ENCODE measurements at places on chromosomes 2 and 18.

DNA sequence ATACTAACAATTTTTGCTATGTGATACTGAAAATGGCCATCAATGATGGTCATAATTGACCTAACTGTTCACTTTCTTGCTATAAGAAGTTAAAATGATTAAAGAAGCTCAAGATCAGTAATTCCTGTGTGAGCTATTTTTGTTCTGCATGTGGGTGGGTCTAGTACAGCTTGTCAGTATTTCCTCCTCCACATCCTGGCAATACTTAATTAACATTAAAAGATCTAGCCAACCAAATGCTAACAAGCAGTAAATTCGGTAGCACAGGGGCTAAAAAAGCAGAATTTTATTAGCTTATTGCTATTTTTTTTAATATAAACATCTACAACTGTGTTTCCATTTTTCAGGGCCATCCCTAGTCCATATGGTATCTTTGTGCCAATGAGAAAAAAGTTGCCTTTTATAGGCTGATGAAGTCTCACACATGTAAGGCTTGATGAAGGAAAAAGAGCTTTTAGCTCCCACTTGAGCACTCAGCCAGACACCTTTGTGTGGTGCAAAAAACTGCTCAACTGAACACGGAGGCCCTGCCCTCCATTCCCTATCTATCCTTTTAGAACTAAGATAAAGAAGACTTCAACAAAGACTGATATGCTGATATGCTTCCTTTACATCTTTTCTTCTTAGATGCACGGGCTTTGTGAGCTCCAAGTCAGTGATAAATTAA lies 4.9 kb upstream of the PNO1 start:
- no peak for DNase-seq

- no peak for DNase-seq
Measured at GRCh38 chr2:26905341-26906198, 57.6 kb downstream of the DPYSL5 start.

DNA sequence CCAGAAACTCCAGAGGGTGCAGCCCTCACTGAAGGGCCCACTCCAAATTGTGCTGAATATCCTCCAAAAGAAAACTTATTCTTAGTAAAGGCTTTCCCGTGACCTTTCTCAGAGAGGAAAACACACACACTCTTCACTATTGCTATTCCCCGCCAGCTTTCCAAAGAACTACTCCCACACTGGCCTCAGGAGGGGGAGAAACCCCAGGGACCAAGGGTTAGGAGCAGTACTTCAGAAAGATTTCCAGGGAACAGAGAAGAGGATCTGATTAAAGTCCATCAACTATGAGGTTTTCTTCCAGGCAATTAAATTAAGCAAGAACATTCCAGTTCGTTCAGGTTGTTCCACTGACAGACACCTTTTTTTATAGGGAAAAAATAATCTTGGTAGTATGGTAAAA lies 150.2 kb downstream of the TTC32 start:
- DNase-seq: no peak

DNA sequence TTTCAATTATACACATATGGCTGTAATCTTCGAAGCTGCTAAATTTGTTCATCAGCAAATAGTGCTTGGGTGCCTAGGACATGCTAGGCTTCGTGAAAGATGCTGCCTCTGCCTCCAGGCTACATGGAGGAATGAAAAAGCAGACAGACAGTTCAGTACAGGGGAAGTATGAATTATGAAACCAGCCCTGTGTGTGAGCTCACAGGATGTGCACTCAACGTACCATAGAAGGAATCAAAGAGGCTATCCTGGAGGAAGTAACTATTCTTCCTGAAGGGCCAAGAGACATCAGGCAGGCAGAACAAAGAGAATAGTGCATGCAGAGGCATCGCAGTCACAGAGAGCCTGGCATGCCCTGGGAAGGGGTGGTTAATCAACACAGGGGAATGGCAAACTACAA lies 61.4 kb downstream of the DYM start:
- DNase-seq: no peak

DNA sequence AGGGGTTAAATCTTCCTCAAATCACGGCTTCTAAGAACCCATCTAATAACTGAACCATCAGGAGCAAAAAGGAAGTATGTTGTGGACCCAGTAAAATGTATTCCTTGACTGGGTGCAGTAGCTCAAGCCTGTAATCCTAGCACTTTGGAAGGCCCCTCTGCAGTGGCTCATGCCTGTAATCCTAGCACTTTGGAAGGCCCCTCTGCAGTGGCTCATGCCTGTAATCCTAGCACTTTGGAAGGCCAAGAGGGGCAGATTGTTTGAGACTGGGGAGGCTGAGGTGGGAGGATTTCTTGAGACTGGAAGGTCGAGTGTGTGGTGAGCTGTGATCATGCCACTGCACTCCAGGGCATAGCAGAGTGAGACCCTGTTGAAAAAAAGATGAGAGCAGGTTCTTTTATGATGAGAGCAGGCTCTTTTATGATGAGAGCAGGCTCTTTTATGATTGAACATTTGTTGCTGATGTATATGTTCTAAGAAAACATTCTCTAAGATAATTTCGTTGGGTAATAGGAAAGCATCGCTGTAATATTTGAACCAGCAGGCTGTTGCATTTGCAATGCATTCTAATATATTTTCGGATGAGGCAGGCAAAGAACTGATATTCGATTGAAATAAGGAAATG lies 3.5 kb upstream of the PARD6G start:
- no peak for DNase-seq

DNA sequence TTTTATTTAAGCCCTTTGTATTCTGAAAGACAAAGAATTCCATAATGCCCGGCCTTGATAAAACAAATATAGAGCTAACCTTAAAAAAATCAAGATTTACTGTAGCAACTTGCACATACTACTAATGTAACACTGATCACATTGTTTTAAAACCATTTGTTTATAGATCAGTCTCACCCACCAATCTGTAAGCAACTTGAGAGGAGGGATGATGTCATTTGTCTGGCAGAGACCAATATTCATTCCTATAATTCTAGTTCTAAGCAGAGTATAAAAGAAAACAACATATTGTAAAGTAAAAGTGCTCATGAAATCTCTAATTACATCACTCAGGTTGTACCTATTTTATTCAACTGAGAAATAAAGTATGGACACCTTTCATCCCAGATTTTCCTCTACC lies 380.6 kb downstream of the TGIF1 start:
- DNase-seq: no peak

DNA sequence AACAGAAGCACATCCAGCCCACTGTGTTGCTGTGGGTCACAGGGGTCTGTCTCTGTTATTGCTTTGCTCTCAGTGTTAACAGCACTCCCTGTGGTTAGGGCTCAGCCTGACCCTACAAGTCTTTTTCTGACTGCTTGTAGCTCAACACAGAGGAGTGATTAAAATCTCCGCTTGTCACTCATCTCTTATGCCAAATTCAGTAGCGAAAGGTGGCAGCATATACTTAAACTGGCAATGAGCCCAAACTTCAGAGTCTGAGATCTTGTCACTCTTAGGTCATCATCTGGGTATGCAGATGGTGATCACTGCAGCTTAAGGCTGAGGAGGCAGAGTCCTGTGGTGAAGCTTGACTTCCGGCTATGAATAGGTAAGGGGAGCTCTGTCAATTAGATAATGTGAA lies 63.3 kb upstream of the CSRNP3 start:
- DNase-seq: no peak

GRCh38 chr18:25771796-25772195 lies 318.6 kb downstream of the SS18 start:
- DNase-seq: no peak

- no peak for DNase-seq
Measured at GRCh38 chr2:38384338-38384737, 7.3 kb upstream of the ATL2 start.

DNA sequence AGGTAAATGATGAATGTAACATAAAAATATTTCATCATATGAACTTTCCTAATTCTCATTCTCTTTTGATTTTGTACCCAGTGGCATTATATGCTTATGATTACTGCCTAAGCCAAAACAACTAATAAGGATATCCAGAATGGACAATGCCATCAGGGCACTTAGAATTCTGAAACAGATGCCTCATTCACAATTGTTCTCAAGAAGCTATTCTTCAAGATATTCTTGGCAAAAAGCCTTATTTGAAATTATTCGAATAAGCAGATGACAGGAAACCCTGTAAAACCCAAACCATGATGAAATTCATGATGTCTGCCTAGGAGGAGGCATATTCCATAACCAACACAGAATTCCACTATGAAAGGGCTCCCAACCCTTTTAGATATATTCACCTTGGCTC lies 353.2 kb upstream of the TRIB2 start:
- no peak for DNase-seq

- no peak for DNase-seq
Measured at GRCh38 chr2:28293416-28293815, 99.2 kb upstream of the FOSL2 start.

GRCh38 chr2:67948506-67948905 lies 114.3 kb downstream of the C1D start:
- DNase-seq: no peak

DNA sequence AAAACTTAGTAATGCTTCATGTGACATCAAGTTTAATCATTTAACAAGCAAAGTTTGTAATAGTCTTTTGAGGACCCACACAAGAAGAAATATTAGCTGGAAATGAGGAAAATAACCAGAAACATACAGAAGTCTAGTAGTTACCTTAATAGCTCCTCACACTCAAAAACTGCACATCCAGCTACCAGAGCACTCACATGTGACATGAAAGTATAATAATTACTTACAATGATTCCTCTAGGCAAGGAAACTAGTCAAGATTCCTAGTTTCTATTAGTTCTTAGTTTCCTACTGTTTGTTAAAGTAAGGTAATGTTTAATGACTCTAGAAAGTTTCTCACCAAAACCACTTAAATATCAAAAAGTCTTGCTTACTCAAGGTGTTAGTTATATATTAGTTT lies 335.8 kb downstream of the RAD51AP2 start:
- no peak for DNase-seq

DNA sequence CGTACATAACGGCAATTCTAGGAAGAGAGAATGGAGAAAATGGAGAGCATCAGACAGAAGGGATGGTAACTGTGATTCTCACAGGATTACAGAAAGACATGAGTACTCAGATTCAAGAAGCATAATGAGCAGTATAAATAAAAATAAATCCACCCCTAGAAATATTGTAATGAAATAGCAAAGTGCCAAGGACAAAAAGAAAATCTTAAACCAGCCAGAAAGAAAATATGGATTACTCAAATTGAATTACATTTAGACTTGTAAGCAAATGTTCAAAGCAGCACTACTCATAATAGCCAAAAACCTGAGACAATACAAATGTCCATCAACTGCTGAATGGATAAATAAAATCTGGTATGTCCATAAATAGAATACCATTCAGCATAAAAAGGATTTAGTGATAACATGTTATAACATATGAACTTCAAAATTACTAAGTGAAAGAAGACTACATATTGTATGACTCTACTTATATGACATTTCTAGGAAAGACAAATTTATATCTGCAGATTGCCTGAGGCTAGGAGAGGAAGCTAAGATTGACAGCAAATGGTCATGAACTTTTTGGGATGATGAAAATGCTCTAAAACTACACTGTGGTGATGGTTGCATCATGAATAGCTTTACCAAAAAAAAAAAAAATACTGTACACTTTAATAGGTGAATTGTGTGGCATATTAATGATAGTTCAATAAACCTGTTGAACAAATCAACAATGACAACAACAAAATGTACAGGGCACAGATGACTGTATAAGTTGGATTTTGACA lies 63.4 kb upstream of the SPTBN1 start:
- no peak for DNase-seq

DNA sequence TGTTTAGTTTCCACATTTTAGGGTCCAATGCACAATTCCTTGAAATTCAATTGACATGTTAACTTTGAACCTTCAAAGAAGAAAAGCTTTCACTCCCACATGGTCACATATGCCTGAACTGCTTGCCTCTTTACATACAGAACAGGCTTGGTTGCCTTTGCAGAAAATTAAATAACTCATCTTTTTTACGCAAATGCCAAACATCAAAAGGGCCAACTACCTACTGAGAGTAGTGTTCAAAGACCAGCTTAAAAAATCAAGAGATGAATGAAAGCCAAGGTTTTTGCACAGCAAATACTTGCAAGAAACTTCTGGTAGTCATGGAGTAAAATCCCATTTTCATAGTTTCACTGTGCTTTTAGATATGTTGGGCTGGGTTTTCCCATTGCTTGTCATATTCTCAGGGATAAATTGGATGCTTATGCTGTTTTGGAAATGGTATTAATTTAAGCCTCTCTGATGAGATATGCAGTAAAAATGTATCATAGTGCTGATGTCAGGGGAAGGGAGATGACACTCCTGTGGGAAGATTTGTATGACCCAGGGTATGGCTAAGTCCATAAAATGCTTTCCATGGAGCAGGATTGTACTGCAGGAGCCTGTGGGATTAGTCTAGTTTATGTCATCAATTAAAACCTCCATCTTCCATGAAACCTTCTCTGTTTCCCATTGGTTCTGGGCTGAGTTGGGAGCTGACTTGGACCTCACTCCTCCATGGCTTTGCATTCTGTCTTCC lies 60.6 kb upstream of the DARS1 start:
- no peak for DNase-seq

- DNase-seq: no peak
Measured at GRCh38 chr2:49753344-49753985, 599.1 kb upstream of the FSHR start.

GRCh38 chr2:119223521-119224390 lies at the start of gene STEAP3:
TSS of gene STEAP3 (plus strand) at chr2:119223834. CDS start at chr2:119231013, 7,179 bp downstream.
- no peak for DNase-seq

DNA sequence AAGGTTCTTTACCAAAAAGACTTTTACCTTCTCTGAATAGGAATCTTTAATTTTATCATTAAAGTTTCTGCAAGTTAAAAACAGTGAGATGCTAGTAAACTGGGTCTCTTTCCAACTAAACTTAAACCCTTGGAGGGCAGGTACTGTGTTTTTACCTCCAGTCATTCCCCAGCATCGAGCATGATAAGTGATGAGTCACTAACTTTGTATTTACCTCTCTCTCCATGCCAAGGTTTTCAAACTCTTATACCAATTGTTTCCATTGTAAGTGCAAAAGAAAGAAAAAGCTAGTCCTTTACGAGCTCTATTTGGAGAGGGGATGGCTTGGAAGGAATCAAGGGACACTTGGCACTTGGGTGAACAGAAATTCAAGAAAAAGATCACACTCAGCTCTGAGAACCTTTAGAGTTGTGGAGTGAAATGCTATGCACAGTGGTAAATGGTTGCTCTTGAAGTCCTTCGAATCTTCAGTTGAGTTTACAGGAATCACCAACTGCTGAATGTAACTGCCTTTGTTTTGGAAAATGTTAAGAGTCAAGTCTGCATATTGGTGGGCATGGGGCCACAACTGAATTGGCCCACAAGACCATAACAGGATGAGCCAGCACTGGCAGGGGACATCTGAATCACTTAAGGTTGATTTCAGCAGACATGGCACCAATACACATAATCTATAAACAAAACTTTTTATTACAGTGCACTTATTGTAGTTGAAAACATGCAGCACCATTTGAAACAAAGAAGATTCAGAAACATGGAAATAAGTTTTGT lies 8.3 kb upstream of the RBM43 start:
- no peak for DNase-seq

DNA sequence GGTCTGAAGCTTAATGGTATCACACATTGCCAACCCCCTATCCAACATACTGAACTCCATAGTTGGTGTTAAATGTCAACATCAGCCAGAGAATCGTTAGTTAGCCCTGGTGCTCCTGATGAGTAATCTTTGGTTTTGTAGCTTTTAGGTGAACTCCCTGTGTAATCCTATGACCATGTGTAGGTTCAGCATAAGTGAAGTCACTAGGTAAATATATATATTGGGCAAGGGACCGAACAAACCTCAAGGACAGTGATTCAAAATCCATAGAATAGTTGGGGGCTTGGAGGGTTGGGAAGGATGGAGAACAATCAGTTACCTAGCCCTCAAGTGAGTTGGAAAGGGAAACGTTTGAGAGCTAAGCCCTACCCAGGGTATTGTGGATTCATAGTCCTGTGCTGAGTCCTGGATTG lies 16.0 kb upstream of the AP1S3 start:
- no peak for DNase-seq

All from activated CD4-positive, CD25-positive, alpha-beta regulatory T cell treated with anti-CD3 and anti-CD28 coated beads, Interleukin-2, amount 50 U/mL, for 72 hours (primary cell).